Activated CD4-positive, alpha-beta T cell treated with anti-CD3 and anti-CD28 coated beads, Interleukin-2, amount 10 ng/mL, durations not matched to agents 7 days and 5 days (primary cell): ENCODE measurements at places on chromosomes 6 and 20.
A peak's percentile ranks its signal among the peaks of the same experiment; 100 is the strongest.

DNA sequence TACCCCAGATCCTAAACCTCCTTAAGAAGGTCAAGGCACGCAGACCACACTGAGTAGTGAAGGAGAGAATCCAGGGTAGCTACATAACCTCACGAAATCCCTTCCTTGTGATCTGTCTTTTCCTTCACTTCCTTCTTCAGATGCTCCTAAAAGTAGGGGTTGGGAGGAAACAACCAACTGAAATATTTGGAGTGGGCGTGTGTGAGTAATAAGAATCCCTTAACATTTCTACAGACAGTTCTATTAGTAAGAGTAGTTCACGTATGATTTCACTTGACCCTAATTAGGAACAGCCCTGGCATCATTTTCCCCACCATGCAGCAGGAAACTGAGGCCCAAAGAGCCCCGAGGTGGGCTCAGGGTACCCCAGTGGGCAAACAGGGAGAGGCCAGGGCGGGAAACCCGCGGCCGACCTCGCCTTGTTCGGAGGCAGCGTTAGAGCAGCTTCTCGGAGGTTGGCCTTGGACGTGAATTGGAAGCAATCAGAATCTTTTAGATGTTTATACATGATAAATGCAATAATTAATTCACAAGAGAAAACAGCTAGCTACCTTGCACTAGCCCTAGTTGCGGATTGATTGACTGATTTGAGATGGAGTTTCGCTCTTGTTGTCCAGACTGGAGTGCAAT, 859 bp upstream of the RAE1 start:
- no peak for DNase-seq
- H3K27ac ChIP-seq: peak overlapping the region; percentile 72
- H3K36me3 ChIP-seq: peaks cover 21% of the 10 kb centered on the region
- H3K27me3 ChIP-seq: peaks cover 9% of the 10 kb centered on the region

DNA sequence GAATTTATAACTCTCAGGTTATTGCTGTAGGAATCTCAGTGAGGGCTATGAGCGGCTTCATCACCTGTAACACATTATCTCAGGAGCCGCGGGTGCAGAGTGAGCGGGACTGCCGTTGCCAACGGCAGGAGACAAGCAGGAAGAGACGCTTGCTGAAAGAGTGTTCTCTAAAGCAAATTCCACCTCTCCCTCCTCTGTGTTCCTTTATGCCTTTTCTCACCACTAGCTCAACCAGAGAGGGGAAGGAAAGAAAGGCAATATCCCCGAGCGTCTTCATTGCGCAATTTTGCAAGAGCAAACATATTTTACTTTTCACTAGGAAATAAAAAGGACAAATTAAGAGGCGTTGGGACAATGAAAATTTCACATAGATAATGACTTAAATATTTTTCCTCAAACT, 185.2 kb upstream of the EXOC2 start:
- H3K4me3 ChIP-seq: no peak overlapping the region
- peaks cover 20% of the 10 kb centered on the region for H3K27me3 ChIP-seq
- H3K27ac ChIP-seq: no peak overlapping the region
- DNase-seq: no peak

GRCh38 chr6:149028767-149029405, 282.1 kb downstream of the UST start:
- no peak overlapping the region for H3K4me3 ChIP-seq
- peaks cover 53% of the 10 kb centered on the region for H3K4me1 ChIP-seq
- peaks cover 6% of the 10 kb centered on the region for H3K36me3 ChIP-seq
- peak overlapping the region; percentile 75 for H3K27ac ChIP-seq
- no peaks in the 10 kb centered on the region for H3K27me3 ChIP-seq

DNA sequence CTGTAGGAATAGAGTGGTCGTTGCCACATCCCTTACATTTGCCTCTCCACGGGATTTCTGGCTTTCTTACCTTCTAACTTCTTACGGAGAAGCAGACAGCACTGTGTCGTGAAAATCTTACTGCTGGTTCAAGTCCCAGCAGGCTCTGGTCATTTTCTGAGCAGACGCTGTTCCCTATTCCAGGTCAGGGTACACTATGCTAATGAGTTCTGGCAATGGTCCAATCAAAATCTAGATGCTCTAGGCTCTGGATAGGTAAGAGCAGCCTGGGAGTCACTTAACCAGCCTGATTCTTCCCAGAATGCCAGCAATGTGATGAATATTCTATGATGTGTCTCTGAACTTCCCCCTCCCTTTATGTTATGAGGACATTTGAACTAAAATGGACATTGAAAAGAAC, at the start of gene GCM1:
GCM1 (minus strand) TSS at position 158 of the 400 bp plus-strand sequence. CDS start 3,209 bp downstream, outside the sequence.
- no peaks in the 10 kb centered on the region for H3K4me1 ChIP-seq
- no peak for DNase-seq

DNA sequence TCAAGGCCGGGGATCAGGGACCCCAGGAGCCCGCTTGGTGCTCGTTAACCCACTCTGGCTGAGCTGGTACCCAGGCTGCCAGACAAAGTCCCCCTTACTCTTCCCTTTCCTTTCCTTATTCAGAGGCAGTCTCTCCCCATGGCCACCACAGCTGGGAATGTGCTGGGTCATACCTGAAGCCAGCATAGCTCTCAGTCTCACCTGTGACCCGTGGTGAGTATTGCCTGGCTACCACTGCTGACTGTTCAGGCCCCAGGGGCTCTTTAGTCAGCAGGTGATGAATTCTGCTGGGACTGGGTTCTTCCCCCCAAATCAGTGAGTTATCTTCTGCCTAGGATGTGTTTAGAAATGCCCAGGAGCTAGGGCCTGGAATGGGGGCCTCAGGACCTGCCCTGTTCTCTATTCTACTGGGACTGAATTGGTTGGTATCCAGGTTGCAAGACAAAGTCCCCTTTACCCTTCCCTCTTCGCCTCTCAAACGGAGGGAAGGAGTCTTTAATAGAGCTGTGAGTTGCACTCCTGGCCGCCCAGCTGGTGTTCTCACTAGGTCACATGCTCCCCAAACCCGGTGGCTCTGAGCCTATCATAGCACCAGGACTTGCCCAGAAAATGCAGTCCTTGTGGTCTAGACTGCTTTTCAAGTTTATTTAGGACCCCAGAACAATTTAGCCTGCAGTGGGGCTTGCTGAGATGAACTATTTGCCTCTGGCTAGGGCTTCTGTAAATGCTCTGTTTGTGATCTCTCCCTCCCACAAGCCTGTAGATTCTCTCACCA, 64.6 kb downstream of the MYO6 start:
- no peak for DNase-seq
- no peak overlapping the region for H3K27ac ChIP-seq
- H3K36me3 ChIP-seq: no peaks in the 10 kb centered on the region

GRCh38 chr6:66435321-66435720, 728.3 kb upstream of the EYS start:
- DNase-seq: no peak
- H3K36me3 ChIP-seq: no peaks in the 10 kb centered on the region
- no peak overlapping the region for H3K27ac ChIP-seq
- no peaks in the 10 kb centered on the region for H3K27me3 ChIP-seq
- no peaks in the 10 kb centered on the region for H3K4me1 ChIP-seq
- H3K4me3 ChIP-seq: no peak overlapping the region

DNA sequence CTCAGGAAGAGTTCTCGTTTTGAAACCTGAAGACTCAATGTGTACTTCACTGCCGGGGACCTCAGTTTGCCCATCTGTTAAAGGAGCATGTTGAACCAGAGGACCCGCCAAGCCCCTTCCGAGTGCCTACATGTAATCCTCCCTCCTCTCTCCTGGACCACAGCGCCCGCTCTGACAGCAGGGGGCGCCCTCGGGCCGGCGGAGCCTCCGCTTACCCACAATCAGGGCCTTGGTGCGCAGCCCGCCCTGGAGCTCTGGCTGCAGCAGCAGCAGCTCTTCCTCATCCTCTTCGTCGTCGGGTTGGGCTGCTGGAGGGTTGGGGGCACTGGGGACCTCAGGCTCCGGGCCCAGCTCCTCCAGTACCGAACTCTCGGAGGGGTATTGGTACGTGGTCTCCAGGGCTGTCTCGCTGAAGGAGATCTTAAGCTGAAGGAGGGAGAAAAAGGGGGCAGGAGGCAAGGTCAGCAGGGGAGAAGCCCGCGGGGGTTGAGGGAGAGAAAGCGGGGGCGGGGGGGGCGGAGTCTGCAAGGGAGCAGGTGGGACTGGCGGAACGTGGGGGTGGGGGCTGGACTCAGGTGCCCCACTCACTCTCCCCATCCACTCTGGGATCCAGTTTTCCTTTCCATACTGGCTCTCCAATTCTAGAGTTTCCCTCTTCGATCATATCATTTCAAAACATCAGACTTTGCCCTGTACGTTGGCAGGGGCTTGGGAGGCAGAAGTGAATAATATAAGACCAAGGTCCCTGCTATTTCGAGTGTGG, 6.3 kb upstream of the DHX16 start:
- DNase-seq: peak; percentile 92
- peak overlapping the region; percentile 73 for H3K27ac ChIP-seq
- peak overlapping the region; percentile 100 for H3K4me3 ChIP-seq

DNA sequence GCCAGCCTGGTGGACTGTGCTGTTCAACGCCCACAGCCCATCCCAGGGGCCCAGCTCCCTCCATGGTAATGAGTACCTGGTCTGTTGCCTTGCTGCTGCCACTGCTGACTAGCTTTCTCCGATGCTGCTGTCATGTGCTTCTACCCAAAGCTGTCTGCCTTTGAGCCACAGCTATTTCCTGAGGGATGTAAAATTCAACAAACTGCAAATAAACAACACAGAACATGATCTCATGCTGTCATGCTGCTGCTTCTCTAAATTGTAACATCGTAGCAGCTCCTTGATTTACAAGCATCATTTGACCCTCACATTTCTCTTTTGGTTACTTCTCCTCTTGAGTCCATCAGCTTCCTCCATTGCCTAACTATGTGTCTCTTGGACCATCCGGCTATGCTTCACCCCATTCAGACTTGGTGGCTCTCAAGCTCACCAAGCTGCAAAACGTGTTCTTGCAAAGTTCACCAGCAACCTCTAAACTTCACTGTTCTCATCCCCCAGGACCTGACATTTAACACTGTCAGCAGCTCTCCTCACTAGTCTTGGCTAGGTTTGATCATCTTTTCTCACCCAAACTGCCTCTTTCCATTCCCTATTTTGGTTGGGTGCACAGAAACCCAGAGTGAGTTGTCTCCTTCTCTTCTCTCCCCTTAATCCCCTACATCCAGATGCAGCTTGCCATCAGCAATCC, 54.6 kb downstream of the FYN start:
- H3K27me3 ChIP-seq: no peaks in the 10 kb centered on the region
- H3K36me3 ChIP-seq: peaks cover 43% of the 10 kb centered on the region
- peaks cover 51% of the 10 kb centered on the region for H3K4me1 ChIP-seq
- DNase-seq: peak; percentile 31
- no peak overlapping the region for H3K4me3 ChIP-seq
- H3K27ac ChIP-seq: peak overlapping the region; percentile 15

DNA sequence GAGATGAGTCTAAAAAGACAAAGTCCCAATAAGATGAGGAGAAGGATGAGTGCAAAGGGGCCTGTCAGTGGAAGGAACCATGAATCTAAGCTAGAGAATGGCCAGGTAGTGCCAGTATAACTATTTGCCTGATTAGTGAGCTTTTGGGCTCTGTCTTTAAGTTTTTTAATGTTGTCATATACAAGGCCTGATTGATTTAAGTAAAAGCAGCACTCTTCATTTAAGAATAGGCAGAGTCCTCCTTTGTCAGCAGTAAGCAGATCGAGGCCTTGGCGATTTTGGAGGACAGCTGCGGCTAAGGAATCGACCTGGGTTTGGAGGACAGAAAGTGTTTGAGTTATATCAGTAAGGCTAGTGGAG, 753.4 kb upstream of the ADGRB3 start:
- H3K36me3 ChIP-seq: no peaks in the 10 kb centered on the region
- no peaks in the 10 kb centered on the region for H3K27me3 ChIP-seq
- no peaks in the 10 kb centered on the region for H3K4me1 ChIP-seq
- H3K27ac ChIP-seq: no peak overlapping the region
- no peak overlapping the region for H3K4me3 ChIP-seq
